Left lung (tissue), 14 donors: ENCODE measurements at places on chromosomes 2 and 18. TPM values are rescaled to one million over a fixed set of nuclear protein-coding genes. Genes with fewer than 3 reads are reported as not detected.

GRCh38 chr2:86697551-86698104 is 22.5 kb upstream of the RMND5A start:
- no peaks in the 10 kb centered on the region for H3K27me3 ChIP-seq
- DNase-seq: no peak
- no peaks in the 10 kb centered on the region for H3K4me1 ChIP-seq
- no peak overlapping the region for H3K4me3 ChIP-seq
- no peak overlapping the region for H3K27ac ChIP-seq
- H3K36me3 ChIP-seq: no peaks in the 10 kb centered on the region

DNA sequence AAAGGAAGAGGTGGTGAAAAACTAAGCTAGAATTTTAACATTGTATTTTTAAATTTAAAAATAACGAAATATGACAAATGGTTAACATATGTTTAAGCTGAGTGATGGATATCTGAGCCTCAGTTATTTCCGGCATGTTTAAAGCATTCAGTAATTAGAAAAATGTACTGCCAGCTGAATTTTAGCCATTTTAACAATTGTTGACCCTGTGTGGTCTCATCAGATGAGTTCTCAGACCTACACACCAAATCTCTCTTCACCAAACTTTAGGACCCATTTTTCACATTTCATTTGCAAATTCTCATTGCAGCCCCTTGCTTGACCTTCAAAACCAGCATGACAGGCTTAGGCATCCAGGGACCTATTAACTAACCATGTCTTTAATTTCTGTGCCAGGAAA is 91.5 kb upstream of the RGPD4 start:
- DNase-seq: no peak
- H3K27me3 ChIP-seq: no peaks in the 10 kb centered on the region
- H3K27ac ChIP-seq: no peak overlapping the region
- H3K36me3 ChIP-seq: no peaks in the 10 kb centered on the region
- H3K4me1 ChIP-seq: no peaks in the 10 kb centered on the region
- no peak overlapping the region for H3K4me3 ChIP-seq

- H3K27ac ChIP-seq: peak overlapping the region; percentile 74
- H3K4me1 ChIP-seq: peaks cover 97% of the 10 kb centered on the region
- no peak for DNase-seq
- H3K27me3 ChIP-seq: no peaks in the 10 kb centered on the region
These were observed 85.8 kb downstream of the LIMS1 start for GRCh38 chr2:108619925-108620620.

DNA sequence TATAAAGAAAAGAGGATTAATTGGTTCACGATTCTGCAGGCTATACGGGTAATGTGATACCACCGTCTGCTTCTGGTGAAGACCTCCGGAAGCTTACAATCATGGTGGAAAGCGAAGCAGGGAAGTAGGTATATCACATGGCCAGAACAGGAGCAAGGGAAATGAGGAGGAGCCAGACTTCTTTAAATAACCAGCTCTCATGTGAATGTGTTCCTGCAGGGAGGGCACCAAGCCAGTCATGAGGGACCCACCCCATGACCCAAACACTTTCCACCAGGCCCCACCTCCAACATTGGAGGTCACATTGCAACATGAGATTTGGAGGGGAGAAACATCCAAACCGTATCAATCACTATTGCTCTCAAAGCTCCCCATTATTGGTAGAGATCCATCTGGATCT is 61.8 kb downstream of the EFEMP1 start:
- H3K4me3 ChIP-seq: no peak overlapping the region
- no peaks in the 10 kb centered on the region for H3K36me3 ChIP-seq
- no peak for DNase-seq
- H3K27ac ChIP-seq: peak overlapping the region; percentile 63
- no peaks in the 10 kb centered on the region for H3K27me3 ChIP-seq

- no peaks in the 10 kb centered on the region for H3K27me3 ChIP-seq
- H3K4me3 ChIP-seq: no peak overlapping the region
- no peaks in the 10 kb centered on the region for H3K4me1 ChIP-seq
- H3K36me3 ChIP-seq: no peaks in the 10 kb centered on the region
- H3K27ac ChIP-seq: no peak overlapping the region
These were observed 2181.4 kb upstream of the PIK3C3 start for GRCh38 chr18:39773646-39774045.

- no peaks in the 10 kb centered on the region for H3K36me3 ChIP-seq
- no peaks in the 10 kb centered on the region for H3K27me3 ChIP-seq
- peak overlapping the region; percentile 35 for H3K27ac ChIP-seq
- H3K4me3 ChIP-seq: no peak overlapping the region
These were observed 27.7 kb downstream of the TMEM182 start for GRCh38 chr2:102789349-102790090.

DNA sequence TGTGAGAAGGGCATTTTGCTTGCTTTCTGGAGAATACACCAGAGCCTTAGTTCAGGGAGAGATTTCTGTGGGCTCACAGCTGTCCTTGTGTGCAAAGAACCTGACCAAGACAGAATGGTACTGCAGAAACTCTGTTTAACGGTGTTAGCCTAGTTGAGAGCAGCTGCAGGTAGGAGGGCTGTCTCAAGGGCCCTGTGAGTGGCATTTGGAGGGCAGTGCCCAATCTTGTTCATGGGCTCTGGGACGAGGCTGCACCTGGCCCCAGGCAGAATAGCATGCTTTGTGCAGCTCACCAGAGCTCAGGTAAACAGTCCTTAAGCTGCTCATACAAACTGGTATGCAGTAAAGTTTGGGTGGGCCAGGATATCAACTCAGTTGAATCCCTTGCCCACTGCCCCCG is 16.9 kb upstream of the RGPD4 start:
- DNase-seq: peak; percentile 31
- no peak overlapping the region for H3K27ac ChIP-seq

- no peaks in the 10 kb centered on the region for H3K36me3 ChIP-seq
- no peak overlapping the region for H3K27ac ChIP-seq
- H3K4me3 ChIP-seq: no peak overlapping the region
- H3K4me1 ChIP-seq: no peaks in the 10 kb centered on the region
- H3K27me3 ChIP-seq: no peaks in the 10 kb centered on the region
These were observed 1472.3 kb upstream of the CELF4 start for GRCh38 chr18:39037925-39038324.

DNA sequence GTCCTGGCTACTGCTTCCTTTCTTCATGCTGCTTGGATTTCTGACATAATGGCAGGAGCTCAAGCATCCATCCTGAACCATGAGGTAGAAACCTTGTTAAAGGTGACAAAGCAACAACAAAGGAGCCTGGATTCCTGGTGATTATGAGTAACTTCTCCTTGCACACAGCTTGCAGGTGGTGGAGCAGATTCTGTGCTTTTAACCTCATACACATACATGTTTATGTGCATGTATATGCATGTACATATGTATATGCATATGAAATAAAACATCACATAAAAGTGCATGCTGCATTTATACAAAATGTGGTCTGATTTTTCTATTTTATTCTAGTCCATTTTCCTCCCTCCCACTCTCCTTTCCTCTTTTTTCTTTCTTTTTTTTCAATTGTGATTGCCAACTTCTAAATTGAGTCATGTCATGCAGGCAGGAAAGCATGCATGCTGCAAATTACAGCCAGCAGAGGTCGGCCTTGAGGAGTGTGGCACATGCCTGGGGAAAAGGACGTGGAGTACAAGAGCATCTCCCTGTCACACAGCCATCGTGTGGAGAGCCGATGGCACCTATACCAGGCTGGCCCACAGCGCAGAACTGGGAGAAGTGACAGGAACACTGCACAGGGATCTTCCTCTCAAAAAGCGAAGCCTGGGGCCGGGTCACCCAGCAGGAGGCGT is 17.9 kb downstream of the LCT start:
- no peaks in the 10 kb centered on the region for H3K36me3 ChIP-seq
- no peaks in the 10 kb centered on the region for H3K27me3 ChIP-seq
- H3K27ac ChIP-seq: no peak overlapping the region
- no peak for DNase-seq
- H3K4me1 ChIP-seq: no peaks in the 10 kb centered on the region
- H3K4me3 ChIP-seq: no peak overlapping the region

DNA sequence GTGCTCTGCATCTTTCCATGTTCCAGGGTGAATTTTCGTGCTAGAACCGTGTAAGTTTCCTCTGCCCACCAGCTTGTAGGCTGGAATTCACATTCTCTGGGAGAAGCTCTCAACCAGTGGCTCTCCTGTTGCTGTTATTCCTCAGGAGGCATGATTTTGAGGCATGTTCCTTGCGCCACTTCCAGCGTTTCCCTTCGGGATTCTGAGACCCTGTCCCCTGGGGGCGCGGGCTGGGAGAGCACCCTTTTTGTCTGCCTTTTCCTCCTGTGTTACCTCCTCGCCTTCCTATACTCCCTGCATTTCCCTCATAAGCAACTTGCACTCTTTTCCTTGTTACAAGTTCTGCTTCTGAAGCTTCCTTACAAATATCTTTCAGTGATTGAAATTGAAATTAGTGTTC is 156.4 kb downstream of the PTPRM start:
- H3K27ac ChIP-seq: no peak overlapping the region
- H3K27me3 ChIP-seq: no peaks in the 10 kb centered on the region
- H3K36me3 ChIP-seq: no peaks in the 10 kb centered on the region
- no peak overlapping the region for H3K4me3 ChIP-seq

DNA sequence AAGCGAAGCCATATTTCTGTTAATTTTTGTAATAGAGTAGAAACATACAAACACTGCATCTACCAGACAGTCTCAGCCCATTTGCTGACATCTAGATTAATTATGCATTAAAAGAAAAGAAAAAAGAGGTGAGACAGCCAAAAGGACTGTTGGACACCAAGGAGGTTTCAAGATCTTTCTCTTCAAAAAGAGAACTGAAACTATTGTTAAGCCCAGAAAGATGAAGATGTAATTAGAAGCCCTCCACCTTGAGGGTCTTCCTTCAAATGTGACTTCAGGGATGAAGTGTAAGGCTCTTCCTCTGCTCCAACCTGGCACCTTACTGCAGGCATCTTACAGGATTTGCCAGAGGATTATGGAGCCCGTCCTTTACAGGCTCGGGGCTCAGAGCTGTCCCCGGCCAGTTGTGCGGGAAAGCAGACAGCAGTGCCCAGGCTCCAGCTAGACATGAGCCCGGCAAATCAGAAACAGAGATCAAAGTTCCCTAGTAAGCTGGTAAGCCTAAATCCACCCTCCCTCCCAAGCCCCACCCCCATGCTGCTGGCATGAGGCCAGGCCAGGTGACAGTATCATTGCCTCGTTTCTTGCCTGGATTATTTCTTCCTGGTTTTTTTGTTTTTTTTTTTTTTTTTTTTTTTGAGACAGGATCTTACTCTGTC is 38.9 kb downstream of the ADI1 start:
- no peak for DNase-seq
- H3K27me3 ChIP-seq: no peaks in the 10 kb centered on the region
- H3K4me1 ChIP-seq: no peaks in the 10 kb centered on the region
- peaks cover 70% of the 10 kb centered on the region for H3K36me3 ChIP-seq
- no peak overlapping the region for H3K4me3 ChIP-seq

Gene VPS4B
- total RNA-seq: 71.4 TPM

Gene PJVK
- 2.0 TPM for total RNA-seq

Gene SOWAHC
- total RNA-seq: 11.2 TPM

Gene IL18RAP
- total RNA-seq: 0.64 TPM

Gene RGPD3
- total RNA-seq: 0.17 TPM
